ENCODE measurements at places on chromosomes 4 and X.

- DNase-seq, result no peak
Measured at GRCh38 chr4:25058796-25059195, 28.1 kb upstream of the LGI2 start.

GRCh38 chrX:8971116-8971515 is 62.8 kb downstream of the FAM9B start:
- no peak for DNase-seq

GRCh38 chr4:177408023-177408422 is 34.2 kb downstream of the AGA start:
- no peak for DNase-seq

GRCh38 chr4:5816101-5816500 is 76.8 kb downstream of the CRMP1 start:
- no peak for DNase-seq

GRCh38 chr4:113289766-113290165 is 240.3 kb downstream of the ANK2 start:
- peak; percentile 10 for DNase-seq

GRCh38 chr4:10063544-10064300 is 42.4 kb upstream of the SLC2A9 start:
- DNase-seq, result peak; percentile 54

- no peak for DNase-seq
Measured at GRCh38 chrX:148649145-148649795, 148.9 kb downstream of the AFF2 start.

- no peak for DNase-seq
Measured at GRCh38 chrX:132023896-132024386, 839 bp downstream of the STK26 start.

- no peak for DNase-seq
Measured at GRCh38 chr4:31134720-31135119, 414.6 kb downstream of the PCDH7 start.

- DNase-seq, result peak; percentile 24
Measured at GRCh38 chr4:125750828-125751466, 436.2 kb downstream of the FAT4 start.

GRCh38 chrX:153609917-153610835 is 11.2 kb upstream of the CCNQ start:
- DNase-seq, result peak; percentile 31

DNA sequence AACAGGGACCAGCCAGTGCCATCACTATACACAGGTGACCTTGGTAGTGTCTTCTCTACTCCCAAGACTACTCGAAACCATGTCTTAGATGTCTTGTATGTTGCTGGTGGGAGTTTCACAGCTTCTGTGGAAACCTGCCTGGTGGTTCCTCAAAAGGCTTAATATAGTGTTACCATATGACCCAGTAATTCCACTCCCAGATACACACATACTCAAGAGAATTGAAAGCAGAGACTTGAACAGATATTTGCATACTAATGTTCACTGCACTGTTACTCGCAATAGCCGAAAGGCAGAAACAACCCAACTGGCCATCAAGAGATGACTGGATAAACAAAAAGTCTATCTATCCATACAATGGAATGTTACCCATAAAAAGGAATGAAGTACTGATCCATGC is 3.1 kb downstream of the TFDP3 start:
- DNase-seq, result no peak

DNA sequence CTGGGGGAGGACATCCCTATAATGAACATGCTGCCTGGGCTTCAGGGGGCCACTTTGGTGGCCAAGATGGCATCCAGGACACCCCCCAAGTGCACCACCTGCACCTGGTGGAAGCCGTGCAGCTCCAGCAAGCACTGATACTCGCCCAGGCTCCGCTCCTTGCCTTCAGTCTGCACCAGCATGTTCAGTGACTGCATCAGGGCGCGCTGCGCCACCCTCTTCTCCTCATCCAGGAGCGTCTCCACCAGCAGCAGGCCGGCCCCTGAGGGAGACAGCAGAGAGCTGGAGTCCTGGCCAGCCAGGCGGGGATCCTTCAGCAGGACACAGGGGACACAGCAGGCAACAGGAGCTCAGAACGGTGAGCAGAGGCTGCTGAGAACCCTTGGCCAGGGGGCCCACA is 11.3 kb upstream of the SLC25A6 start:
- no peak for DNase-seq

DNA sequence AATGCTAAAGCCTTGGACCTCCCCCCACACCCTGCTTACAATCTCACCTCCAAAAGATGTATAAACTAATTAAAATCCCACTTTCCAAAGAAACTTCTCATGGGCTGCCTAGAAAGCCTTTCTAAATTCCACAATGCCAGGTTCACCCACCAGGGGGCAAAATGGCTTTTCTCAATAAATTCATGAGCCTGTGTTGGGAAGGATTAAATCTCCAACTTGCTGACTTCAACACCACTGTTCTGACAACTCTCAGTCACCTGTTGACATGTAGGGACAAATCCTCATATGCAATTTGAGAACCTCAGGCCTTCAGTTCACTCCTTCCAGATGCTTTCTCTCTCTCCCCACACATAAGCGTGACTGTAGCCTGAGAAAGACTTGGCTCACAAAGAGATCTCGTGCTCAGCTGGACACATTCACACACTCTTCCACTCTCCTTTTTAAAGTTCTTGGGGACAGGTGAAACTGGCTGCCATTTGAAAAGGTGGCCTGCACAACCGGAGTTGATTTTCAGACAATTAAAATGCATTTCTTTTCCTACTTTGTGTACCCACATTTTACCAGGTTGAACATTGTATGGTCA is 88.6 kb upstream of the PRPS2 start:
- DNase-seq, result no peak

DNA sequence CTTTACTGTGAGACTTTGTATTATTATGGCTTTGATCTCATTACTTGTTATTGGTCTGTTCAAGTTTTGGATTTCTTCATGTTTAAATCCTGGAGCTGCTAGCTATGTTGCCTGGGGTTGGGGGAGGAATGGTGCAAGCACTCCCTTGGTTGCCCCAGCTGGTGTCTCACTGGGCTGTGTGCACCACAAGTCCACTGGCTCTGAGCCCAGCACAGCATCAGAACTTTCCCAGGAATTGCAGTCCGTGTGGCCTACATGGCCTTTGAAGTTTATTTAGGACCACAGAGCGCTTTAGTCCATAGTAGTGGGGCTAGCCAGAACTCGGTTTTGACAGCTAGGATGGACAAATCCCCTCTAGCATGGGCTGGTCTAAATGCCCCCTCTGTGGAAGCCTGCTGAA is 278.8 kb upstream of the RPS6KA3 start:
- DNase-seq, result peak; percentile 47

DNA sequence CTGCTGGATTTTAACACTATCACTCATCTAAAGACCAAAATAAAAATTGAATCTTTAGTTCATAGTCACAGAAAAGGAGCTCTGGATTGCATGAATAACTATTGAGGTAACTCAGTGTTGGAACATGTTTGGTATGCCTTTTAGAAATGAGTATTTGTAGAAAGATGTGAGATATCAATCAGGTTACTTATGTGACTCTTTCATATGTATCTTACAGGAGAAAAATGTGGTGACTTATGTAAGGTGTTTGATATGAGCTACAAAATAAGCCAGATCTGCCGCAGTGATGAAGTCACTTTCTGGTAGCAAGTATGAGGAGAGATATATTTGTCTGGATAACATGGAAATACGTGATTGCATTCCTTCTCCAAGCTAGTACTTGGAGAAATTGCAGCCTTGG is 1653.3 kb upstream of the PCDH7 start:
- DNase-seq, result no peak

DNA sequence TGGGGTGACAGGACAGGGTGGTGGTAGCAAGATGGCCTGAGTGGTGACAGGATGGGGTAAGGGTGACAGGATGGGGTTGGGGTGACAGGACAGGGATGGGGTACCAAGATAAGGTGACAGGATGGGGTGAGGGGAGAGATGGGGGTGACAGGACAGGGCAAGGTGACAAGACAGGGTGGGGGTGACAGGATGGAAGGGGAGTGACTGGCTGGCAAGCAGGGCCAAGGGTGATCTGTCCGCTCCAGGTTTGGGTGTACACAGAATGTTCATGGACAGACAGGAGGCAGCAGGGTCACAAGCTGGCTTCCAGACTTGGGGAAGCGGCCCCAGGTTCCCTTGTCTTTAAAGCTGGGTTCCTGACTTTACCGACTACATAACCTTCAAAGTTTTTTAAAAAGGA is 23.3 kb downstream of the RNF212 start:
- no peak for DNase-seq

GRCh38 chrX:150548684-150549083 is 19.7 kb upstream of the MTM1 start:
- no peak for DNase-seq

- DNase-seq, result no peak
Measured at GRCh38 chr4:48949518-48950219, 36.4 kb upstream of the CWH43 start.

DNA sequence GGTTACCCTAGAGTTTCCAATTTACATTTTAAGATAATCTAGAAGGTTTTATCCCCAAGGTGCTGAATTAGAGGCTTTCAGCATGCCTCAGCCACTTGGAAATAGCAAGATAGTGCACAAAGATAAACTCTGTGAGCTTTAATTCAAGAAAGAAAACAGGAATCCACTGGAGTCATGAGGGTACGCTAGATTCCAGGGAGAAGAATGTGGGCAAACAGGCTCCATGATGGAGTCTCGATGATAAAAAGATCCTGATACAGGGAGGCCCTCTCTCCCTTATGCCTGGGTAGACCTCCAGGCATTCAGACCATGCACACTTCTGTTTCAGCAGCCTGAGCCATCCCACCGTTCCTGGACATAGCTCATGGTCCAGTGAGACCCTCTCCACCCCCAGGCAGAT is 344.6 kb upstream of the LCORL start:
- no peak for DNase-seq

DNA sequence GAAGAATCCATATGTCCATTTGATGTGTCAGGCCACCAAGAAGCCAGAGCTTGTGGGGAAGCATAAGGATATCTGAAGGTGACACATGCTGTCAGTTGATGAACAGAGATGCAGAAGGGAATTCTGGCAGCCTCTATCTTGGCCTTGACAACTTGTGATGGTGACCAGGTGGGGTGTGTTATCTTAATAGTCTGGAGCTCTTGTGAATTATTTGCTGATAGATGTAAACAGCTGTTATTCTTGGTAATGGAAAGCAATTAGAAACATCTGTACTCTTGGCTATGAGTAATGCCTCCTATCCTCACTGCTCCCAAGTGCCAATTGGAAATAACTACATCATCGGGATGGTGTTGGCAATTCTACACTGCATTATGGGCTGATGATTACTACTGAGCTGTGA is 51.9 kb downstream of the NAA11 start:
- no peak for DNase-seq

DNA sequence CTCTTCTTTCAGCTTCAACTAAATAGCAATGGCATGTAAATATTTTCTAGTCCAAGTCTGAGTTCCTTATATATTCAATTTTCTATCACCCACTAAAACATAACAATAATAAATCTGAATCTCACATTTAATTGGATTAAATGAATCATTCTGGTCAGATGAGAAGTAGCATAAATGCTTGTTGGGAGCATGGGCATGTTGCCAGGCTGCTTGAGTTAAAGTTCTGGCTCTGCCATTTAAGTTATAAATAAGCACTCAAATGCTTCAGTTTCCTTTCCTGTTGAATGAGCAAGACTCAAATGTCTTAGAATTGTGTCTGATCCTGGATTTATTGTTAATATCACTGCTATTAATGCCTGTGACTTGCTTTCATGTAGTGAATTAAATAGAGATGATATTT is 496.3 kb downstream of the STPG2 start:
- peak; percentile 30 for DNase-seq

- no peak for DNase-seq
Measured at GRCh38 chrX:40877887-40878286, 142.5 kb upstream of the MED14 start.

DNA sequence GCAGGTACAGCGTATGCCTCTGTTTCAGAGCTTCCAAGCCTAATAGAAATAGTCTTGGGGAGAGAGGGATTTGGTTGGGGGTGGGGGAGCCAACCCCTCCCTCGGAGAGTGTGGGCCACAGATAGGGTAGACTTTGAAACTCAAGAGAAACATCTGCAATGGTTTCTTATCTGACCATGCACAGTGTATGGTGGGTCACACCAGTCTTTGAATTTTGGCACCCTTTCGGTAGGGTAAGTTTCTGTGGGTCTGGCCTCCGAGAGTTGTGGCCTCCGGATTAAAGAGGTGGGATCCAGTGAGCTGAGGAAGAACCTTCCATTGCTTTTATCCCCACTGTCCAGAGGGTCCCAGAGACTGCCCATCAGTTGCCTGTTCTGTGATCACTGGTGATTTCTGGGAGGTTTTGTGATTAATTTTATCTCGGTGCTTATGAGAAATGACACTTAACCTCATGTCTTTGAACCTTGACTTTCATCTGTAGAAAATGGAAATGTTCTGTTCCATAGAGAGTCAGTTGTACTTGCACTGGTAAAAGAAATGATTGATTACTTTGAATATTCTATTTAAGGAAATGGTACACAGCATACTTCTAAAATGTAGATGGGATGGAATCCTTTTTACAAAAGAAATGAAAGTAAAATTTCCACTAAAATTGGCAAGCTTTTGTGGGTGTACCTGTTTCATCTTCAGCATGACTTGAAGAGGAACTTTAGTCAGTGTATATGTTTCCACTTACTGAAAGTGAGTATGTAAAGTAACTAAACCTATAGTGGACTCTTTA is 62.7 kb downstream of the TMEM131L start:
- DNase-seq, result no peak

DNA sequence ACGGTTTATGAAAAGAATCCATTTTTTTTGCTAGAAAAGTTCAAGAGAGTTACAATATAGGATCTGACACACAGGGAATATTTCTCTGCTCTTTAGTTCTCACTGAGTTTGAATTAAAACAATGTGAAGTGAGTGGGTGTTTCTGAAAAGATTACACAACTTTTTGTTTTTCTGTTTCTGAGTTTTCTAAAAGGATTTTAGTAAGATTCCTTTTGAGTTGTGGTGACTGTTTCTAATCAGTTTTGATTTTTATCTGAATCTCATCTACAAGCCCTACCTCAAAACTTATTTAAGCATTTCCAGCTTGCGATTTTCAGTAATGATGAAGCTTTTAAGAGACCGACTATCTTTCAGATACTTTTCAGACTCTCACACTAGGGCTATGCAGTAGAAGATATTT is 141.7 kb downstream of the GPAT3 start:
- no peak for DNase-seq

GRCh38 chrX:93868289-93868965 is 194.4 kb downstream of the FAM133A start:
- no peak for DNase-seq

GRCh38 chrX:71859637-71860036 is 51.0 kb upstream of the NHSL2 start:
- DNase-seq, result no peak

Measured in skeletal muscle cell (primary cell).